ENCODE measurements at places on chromosomes 5 and 9.

GRCh38 chr9:5278486-5278885 lies 26.0 kb downstream of the RLN2 start:
- no peak overlapping the region for H3K27ac ChIP-seq
- no peaks in the 10 kb centered on the region for H3K36me3 ChIP-seq
- no peak for DNase-seq

DNA sequence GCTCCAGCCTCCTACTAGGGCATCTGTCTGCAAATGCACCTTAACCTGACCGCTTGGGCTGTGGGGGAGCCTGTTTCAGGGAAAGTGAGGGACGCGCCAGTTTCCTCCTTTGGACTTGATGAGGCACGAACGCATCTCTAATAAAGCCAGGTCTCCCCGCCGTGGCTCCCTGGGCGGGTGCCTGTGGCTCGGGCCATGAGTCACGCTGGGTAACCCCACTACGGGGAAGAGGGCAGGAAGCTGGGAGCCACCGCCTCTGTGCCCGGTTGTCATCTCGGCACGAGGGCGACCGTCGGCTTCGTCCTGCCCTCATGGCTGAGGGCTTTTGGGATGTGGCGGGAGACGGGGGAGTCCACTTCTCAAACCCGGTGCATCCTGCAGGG lies 12.1 kb downstream of the NOTCH1 start:
- no peak for DNase-seq
- H3K27me3 ChIP-seq: no peaks in the 10 kb centered on the region
- no peak overlapping the region for H3K27ac ChIP-seq
- no peak overlapping the region for H3K4me3 ChIP-seq
- H3K4me1 ChIP-seq: peaks cover 55% of the 10 kb centered on the region

- DNase-seq: no peak
- H3K27me3 ChIP-seq: no peaks in the 10 kb centered on the region
- no peak overlapping the region for H3K27ac ChIP-seq
- no peak overlapping the region for H3K4me3 ChIP-seq
- no peaks in the 10 kb centered on the region for H3K4me1 ChIP-seq
- no peaks in the 10 kb centered on the region for H3K36me3 ChIP-seq
Observed at GRCh38 chr5:56433039-56433617, 200.0 kb upstream of the ANKRD55 start.

- no peaks in the 10 kb centered on the region for H3K27me3 ChIP-seq
- no peaks in the 10 kb centered on the region for H3K36me3 ChIP-seq
Observed at GRCh38 chr5:74942622-74943286, 76.6 kb upstream of the FAM169A start.

GRCh38 chr5:156394642-156395305 lies 67.8 kb downstream of the SGCD start:
- H3K27me3 ChIP-seq: peaks cover 2% of the 10 kb centered on the region
- DNase-seq: no peak

GRCh38 chr9:98993570-98993945 lies 49.9 kb downstream of the COL15A1 start:
- H3K36me3 ChIP-seq: no peaks in the 10 kb centered on the region
- H3K4me1 ChIP-seq: no peaks in the 10 kb centered on the region
- no peak overlapping the region for H3K4me3 ChIP-seq
- H3K27me3 ChIP-seq: peaks cover 4% of the 10 kb centered on the region
- H3K27ac ChIP-seq: no peak overlapping the region

DNA sequence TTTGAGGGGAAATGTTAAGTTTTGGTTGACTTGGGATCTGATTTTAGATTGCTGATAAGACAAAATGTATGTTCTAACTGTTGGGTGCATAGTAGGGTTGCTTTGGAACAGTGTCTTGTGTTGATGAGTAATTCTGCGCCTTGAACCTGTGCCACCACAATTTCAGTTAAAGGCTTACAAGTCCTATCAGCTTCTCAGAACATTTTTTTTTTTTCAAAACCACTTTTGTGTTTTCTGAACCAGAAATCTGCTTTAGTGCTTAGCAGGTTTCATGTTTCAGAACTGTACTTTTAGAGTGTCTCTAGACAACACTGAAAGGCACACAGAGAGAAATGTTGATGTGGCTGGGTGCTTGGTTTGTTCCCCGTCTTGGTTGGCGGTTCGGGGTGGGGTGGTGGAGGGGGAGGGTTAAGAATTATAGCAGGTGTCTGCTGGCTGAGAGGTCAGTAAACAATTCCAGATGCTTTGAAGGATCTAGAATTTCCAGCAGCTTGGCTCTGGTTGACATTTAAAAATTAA lies 84.6 kb downstream of the ANKRD55 start:
- no peak for DNase-seq
- H3K4me1 ChIP-seq: peaks cover 13% of the 10 kb centered on the region
- no peak overlapping the region for H3K27ac ChIP-seq
- H3K27me3 ChIP-seq: peaks cover 6% of the 10 kb centered on the region

DNA sequence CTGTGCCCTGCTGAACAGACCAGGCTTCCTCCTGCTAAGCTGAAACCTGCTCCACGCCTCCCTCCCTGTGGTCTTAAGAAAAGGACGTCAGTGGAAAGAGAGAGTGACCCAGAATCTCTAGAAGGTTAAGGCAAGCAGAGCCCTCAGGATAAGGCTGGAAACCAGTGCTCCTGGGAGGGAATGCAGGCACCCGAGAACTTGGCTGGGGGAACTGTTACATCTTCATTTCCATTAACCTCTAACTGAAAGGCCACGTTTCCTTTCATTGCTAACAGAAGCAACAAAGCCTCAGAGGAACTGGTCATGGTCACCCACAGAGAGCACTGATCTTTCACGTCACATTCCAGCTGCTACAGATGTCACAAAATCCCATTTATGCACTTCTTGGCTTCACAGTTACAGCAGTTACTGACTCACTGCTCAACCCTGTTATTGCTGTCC lies 26.1 kb upstream of the AKNA start:
- no peaks in the 10 kb centered on the region for H3K36me3 ChIP-seq
- no peak overlapping the region for H3K27ac ChIP-seq
- no peaks in the 10 kb centered on the region for H3K4me1 ChIP-seq
- DNase-seq: no peak

GRCh38 chr5:94481059-94481458 lies 137.3 kb downstream of the KIAA0825 start:
- no peak for DNase-seq
- no peaks in the 10 kb centered on the region for H3K36me3 ChIP-seq
- H3K4me3 ChIP-seq: no peak overlapping the region
- no peaks in the 10 kb centered on the region for H3K4me1 ChIP-seq
- H3K27ac ChIP-seq: no peak overlapping the region

GRCh38 chr9:109109967-109110328 lies 9.8 kb downstream of the TMEM245 start:
- peaks cover 19% of the 10 kb centered on the region for H3K36me3 ChIP-seq
- H3K4me1 ChIP-seq: peaks cover 17% of the 10 kb centered on the region
- H3K4me3 ChIP-seq: no peak overlapping the region
- no peak for DNase-seq

DNA sequence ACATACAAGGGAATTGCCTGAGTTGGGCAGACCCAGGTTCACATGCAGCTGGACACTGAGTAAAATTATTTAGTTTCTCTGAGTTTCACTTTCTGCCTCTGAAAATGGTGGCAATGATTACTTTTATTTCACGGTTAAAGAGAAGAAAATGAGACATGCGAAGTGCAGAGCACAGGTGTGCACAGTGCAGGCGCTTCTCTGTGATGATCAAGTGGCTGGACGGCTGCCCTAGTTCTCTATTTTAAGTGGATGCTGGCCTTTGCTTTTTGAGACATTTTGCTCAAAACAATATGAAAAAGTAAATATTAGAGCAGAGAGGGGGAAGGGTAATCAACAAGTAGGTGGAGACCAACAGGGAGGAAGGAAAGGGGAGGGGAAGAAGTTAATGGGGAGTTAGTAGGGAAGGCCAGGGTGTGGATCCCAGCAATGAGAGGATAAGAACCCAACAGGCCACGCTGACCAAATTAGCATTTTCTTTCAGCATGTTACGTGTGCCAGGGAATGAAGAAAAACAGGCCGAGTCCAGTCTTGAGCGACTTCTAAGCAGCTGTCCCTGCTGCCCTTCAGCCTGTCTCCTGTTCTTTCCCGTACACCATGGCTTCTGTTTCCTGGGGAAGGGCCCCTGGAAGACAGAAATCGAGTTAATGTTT lies 16.1 kb downstream of the SNX18 start:
- peaks cover 3% of the 10 kb centered on the region for H3K4me1 ChIP-seq
- no peak for DNase-seq
- no peaks in the 10 kb centered on the region for H3K36me3 ChIP-seq

Data from DND-41 (cell line).